Posterior cingulate gyrus (tissue), 11 donors: ENCODE measurements at places on chromosomes 7 and 10.
A peak's percentile ranks its signal among the peaks of the same experiment; 100 is the strongest.

- no peak for DNase-seq
Measured at GRCh38 chr7:148264933-148265557, 325.5 kb upstream of the C7orf33 start.

DNA sequence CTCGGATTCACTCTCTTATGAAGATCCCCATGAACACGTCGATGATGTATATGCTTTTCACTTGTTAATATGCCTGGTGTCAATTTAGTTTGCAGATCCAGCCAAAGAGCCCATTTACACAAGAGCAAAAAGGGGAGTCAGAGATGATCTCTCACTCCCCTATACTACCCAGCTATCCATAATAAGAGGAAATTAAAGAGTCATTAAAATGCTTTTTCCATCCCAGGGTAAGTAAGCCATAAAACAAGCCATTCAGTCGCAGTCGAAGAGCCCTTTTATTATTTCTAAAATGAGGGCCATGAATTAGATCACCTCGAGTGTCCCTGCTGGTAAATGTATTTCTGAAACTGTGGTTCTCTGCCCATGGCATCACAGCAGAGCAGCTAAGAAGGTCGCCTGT is 41.2 kb downstream of the CHCHD3 start:
- DNase-seq, result no peak

DNA sequence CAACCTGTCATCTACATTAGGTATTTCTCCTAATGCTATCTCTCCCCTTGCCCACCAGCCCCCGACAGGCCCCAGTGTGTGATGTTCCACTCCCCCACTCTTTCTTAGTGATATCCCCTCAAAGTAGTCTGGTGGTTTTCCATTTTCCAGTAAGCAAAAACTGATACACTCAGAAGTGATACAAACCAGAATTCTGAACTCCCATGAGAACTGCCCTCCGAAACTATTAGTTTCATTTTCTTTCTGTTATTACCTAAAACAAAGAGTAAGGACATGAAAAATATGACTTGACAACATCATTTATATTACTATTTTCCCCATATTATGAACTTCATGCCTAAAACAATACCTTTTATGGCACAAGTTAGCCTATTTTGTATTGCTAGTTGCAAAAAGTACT is 175.0 kb downstream of the OTUD1 start:
- DNase-seq, result no peak

DNA sequence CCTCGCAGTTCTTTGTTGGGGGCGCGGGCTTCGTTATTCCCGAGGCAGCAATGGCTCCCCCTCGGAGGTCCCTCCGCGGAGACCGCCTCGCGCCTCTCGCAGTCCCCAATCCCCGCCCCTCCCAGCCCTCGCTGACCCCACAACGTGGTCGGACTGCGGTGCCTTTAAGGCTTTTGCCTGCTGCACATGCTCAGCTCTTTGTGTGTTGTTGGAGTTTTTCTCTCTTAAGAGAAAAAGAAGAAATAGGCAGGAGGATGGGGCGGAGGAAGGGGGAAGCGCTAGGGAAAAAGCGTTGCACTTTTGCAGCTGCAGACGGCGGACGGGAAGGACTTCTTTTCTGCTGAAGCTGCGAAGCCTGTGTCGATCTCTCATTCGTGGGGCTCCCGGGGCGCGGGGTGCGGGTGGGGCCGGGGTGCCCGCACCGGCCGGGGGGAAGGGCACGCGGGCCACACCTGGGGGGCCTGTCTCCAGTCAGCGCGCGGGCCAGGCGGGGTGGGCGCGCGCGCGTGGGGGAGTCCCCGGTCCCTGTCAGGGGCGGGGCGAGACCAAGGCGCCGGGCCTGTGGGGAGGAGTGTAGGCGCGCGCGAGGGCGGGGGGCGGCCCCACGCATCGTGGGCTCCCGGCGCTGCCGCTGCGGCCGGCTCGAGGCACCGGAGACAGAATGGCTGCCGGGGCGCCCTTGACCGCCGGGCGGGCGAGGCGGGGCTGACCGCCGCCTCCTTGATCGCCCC is 445 bp upstream of the ATRNL1 start:
- peak; percentile 22 for DNase-seq

DNA sequence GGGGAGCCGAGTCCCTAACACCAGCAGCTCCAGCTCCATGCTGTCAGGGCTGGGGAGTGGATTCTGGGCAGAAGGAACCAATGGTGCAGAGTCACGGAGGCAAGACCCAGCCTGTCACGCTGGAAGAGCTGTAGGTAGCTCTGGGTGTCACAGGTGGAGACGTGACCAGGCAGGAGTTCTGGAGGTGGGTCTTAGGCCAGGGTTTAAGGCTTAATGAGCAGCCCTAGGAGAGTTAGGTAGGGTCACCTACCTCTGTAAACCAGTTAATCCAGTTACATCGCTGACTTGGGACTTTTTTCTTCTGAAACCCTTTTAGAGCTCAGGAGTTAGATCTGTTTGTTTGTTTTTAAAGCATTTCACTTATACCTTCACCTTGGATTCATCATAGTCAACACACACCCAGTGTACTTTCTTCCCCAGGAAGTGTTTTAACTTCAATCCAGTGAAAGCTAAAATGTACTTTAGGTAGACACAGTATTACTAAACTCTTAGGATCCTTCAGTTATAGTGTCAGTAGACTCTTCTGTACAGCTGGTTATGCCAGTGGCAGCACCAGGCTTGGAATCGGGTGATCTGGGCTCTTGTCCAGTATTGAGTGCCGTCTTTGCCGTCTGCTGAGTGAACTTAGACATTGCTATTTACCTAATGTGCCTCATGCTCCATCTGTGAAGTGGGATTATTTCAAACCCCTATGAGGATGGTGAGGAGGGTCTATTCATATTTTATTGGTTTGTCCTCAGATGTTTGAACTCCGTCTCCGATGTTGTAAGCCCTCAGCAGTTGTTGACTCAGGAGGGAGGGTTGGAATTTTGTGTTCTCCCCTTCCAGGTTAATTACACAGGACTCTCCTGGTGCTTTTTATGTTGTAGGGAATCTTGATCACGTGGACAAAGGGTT is 31.0 kb downstream of the TACR2 start:
- no peak for DNase-seq

DNA sequence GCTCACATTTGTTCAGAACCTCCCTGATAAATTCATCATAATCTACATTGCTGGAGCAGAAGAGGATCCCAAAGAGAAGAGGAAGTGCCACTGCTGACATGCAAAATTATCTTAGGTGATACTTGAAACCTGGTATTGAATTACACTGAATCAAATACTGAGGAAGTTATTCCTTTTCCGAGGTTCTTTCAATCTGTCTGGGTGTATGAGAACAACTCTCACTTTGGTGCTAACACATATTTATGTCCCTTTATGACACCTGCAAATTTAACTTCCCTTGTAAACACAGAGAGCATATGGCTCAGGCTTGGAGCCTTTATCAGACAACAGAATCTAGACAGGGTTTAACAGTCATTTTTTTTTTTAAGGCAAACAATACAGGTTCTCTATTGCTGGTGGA is 131.4 kb downstream of the SRPK2 start:
- no peak for DNase-seq

GRCh38 chr10:59025981-59026765 is 150.3 kb upstream of the PHYHIPL start:
- no peak for DNase-seq

DNA sequence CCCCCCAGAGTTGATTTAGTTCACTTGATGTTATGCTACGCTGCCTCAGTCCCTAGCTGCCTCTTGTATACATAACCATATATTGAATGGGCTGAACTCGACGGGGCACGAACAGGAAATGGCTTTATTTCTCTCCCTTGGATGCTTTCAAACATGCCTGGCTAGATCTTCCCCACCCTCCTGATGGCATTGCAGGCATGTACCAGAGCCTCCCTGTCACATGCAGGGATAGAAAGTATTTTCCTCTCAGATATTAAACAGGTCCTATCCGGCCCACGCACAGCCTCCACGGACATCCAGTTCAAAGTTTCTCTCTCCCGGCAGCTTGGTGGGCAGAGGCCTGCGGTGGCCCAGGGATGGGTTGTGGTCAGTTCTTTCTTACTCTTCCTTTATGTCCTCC is 422.1 kb downstream of the RPS24 start:
- peak; percentile 30 for DNase-seq

DNA sequence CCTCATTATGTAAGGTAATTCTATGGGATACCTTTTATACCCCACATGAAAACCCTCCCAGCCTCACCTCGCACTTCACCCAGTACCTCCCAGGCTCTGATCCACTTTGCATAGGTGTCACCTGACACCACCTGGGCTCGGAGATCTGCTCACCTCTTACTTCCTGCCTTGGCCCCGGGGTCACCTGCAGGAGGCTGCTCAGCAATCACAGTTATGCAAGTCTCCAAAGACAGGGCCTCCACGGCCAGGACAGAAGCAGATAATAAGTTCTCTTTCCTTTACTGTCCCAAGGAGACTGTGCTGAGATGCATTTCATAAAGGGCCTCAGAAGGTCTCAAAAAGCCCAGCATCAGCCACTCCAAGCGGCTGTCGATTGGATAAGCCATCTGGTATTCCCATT is 112.4 kb upstream of the PPP2R2D start:
- DNase-seq, result no peak

- no peak for DNase-seq
Measured at GRCh38 chr10:88687853-88688467, 18.1 kb upstream of the LIPK start.

DNA sequence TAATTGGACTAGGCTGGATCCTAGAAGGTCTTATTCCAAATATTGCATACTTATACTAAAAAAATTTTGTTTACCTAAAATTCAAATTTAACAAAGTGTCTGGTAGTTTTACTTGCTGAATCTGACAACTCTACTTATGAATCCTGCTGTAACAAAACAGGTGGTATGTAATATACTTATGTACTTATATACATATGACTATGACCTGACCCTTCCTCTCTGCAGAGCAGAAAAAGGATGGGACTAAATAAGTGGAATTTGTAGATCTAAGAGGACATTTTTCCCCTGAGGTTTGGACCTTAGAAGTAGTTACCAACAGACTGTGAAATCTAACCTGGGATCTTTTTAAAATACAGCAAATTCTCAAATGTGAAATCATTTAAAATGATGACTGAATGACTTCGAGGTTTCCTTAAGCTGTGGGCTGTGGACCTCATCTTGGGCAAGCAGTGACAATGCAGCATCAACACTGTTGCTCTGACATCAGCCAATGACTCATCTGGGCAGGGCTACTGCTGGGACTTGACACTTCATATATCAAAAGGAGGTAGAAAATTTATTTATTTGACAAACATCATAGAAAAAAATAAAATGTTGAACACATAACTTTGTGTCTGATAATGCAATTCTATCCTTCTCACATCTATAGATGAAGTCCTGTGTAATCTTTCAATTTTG is 73.6 kb downstream of the RELN start:
- no peak for DNase-seq

GRCh38 chr7:17009007-17009719 is 127.4 kb upstream of the AGR3 start:
- no peak for DNase-seq

- no peak for DNase-seq
Measured at GRCh38 chr10:56844978-56845529, 484.0 kb upstream of the ZWINT start.

DNA sequence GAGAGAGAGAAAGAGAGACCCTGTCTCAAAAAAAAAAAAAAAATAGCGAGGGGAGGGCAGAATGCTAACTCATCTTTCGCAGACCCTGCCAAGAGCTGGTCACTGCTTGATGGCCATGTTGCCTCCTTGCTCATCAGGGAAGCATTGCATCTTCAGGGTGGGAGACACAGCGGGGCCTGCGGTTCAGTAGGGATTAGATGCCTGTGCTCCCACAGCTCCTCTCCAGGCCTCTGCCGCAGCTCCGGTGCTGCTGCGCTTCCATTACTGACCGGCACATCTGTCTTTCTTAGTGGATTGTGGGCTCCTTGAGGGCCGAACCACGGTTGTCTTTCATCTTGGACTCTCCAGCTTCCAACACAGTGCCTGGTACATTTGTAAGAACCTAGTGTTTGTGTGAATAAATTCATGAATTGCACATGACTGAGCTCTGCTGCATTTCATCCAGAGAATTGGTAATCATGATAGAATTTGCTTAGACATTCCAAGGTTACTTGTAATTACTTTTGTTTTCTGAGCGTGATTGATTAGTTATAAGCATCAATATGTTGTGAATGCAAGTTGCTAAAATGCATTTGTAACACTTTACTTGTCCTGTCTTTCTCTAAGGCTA is 16.8 kb downstream of the HK1 start:
- no peak for DNase-seq

- DNase-seq, result no peak
Measured at GRCh38 chr7:97639036-97639435, 92.8 kb upstream of the TAC1 start.

GRCh38 chr7:141641876-141642275 is 60.1 kb downstream of the DENND11 start:
- no peak for DNase-seq

- no peak for DNase-seq
Measured at GRCh38 chr10:13634207-13634606, 47.4 kb downstream of the PRPF18 start.
